ENCODE measurements at places on chromosomes 1 and 21.

GRCh38 chr1:201371276-201371675 is 6.2 kb downstream of the TNNT2 start:
- DNase-seq: peak; percentile 26

- DNase-seq: no peak
Observed at GRCh38 chr1:155322571-155322952, 1.9 kb downstream of the RUSC1 start.

DNA sequence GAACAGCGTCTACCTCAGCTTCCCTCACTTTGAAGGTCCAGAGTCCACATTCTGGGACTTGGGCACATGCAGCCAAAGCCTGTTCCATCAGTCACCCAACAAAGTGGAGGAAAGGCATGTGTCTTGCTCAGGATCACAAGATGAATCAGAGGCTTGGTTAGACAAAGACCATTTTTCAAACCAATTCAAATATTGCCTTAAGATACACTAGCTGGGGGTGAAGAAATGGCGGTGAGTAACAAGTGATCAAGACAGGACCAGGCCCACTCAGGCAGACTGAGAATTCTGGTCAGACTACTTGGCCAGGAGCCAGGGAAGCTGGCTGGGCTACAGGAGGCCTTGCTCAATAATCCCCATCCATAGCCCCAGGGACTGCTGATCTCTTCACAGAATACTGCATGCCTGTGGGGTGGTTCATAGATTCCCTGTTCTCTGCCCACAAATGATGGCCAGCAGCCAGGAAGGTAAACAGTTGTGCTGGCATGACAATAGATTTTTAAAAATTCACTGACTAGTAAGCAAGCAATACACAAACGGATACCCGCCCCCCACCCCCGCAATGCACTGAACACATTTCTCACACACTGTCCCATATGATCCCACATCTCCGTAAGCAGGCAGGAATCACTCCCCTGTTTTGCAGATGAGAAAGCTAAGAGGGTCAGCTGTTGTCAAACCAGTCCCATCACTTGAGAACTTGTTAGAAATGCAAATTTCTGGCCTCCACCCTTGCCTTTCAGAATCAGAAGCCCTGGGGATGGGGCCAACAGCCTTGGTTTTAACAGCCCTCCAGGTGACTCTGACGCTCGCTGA is 27.2 kb downstream of the ERI3 start:
- DNase-seq: peak; percentile 98

DNA sequence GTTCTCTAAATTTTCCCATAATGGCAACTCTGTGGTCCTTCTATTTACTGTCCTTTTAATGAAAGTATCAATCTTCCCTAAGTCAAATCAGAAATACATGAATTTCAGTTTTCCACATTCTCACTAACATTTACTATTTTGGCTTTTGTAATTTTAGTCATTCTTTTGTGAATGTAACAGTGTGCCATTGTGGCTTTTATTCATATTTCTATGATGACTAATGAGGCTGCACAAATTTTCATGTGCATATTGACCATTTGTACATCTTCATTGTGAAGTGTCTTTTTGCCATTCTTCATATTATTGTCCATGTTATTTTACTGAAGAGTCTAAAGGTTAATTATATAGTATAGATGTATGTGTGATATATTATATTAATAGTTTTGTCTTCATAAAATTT is 431.0 kb upstream of the BRINP3 start:
- no peak for DNase-seq

- DNase-seq: no peak
Observed at GRCh38 chr1:231107600-231108326, 54.1 kb upstream of the TRIM67 start.

GRCh38 chr1:214124281-214124805 is 136.6 kb downstream of the PROX1 start:
- DNase-seq: no peak

DNA sequence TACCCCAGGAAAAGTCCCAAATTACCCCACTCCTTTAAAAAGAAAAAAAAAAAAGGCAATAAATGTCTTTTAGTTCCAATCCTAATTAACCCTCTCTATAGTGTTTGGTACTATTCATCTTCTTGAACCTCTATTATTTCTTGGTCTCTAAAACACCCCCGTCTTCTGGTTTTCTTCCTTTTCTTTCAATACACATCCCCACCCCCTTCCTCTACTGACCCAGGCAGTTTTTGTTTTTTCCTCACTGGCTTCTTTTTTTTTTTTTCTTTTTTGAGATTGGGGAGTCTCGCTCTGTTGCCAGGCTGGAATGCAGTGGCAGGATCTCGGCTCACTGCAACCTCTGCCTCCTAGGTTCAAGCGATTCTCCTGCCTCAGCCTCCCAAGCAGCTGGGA is 26.1 kb downstream of the EGLN1 start:
- DNase-seq: no peak

- no peak for DNase-seq
Observed at GRCh38 chr1:94334764-94335163, 83.4 kb upstream of the ABCD3 start.

DNA sequence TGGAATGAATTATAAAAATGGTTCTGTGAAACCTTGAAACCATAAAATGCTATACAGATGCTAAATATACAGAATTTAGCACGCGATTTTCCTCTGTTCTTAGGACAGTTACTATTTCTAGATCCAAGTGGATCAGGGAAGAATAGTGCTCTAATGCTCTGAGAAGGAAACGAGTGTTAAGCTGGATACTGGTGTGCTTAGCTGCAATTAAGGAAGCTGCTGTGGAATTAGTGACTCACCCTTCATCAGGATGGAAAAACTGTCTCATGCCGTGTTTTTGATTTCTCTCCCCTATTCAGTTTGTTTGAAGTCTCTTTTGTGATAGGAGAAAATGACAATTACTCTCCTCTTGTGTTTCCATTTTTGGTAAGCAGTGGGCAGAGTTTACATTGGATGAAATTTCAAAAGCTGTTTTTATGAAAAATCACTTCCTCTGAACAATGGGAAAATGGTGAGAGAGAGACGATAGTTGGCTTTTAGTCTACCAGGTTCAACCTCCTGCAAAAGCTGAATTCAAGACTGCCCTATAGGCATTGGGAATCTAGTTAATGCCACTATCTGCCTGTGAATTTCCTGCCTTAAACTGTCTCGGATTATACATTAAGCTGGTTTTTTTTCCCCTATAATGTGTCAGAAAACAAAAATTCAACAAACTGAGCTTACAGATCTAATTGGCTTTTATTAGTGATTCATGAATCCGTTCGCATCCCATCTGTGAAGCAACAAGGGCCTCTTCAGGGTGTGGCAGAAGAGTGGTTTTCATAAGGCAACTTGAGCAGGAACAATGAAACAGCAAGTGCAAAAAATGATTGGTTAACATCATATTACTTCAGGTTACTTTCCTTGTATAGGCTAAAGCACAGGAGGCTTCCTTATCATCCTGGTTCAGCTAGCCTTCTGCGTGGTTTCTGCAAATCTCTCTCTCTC is 179.8 kb downstream of the ST6GALNAC3 start:
- DNase-seq: no peak

- no peak for DNase-seq
Observed at GRCh38 chr1:8155528-8156186, 129.5 kb upstream of the ERRFI1 start.

- no peak for DNase-seq
Observed at GRCh38 chr1:16184557-16185303, 27.7 kb downstream of the ARHGEF19 start.

- no peak for DNase-seq
Observed at GRCh38 chr1:91744953-91745639, 140.9 kb downstream of the TGFBR3 start.

DNA sequence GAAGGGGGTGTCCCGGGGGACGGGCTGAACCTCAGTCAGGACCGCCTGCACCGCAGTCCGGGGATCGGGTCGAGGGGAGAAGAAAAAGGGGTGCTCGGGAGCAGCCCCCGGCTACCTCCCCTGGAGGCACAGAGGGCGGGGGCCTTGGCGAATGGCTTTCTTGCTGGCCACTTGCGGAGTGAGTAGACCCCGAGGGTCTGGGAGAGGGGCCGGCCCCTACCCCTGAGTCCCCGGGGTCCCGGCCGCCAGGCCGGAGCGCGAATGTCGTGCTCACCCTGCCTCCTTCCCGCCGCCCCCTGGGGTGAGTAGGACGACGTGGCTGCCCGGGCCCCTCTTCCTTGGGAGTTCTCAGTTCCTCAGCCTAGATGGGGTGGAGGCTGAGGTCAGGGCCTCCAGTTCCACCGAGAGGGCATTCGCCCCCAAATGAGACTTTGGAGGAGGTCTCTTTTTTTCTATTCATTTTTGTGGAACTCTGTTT is 113.0 kb downstream of the OSBPL9 start:
- DNase-seq: no peak

DNA sequence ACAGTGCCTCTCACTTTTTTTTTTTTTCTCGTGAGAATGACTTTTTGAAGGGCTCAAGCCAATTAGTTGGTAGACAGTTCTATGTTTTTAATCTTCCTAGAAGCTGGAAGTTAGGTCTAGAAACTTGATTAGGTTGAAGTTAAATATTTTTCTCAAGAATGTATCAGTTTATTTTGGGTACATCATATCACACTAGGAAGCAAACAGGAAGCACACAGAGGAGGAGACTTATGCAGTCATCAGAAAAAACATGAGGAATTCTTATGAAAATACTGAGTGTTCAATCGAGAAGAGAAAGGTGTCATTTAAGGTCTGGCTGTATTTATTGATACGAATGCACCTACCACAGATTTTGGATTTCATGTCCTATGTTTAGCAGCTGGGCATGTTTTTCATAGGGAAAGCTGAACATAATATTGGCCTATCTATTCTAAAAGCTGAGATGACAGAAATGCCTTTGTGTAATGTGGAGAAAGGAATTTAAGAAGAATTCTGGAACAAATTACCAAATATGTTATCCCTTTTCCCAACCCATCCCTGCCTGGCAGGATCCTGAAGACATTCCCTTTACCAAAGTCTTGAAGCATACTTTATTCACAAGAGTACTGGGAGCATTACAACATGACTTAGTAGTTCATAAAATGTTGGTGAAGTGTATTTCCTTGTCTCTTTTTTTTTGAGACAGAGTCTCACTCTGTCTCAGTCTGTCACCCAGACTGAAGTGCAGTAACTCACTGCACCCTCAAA is 17.5 kb upstream of the ZFP69B start:
- DNase-seq: no peak

DNA sequence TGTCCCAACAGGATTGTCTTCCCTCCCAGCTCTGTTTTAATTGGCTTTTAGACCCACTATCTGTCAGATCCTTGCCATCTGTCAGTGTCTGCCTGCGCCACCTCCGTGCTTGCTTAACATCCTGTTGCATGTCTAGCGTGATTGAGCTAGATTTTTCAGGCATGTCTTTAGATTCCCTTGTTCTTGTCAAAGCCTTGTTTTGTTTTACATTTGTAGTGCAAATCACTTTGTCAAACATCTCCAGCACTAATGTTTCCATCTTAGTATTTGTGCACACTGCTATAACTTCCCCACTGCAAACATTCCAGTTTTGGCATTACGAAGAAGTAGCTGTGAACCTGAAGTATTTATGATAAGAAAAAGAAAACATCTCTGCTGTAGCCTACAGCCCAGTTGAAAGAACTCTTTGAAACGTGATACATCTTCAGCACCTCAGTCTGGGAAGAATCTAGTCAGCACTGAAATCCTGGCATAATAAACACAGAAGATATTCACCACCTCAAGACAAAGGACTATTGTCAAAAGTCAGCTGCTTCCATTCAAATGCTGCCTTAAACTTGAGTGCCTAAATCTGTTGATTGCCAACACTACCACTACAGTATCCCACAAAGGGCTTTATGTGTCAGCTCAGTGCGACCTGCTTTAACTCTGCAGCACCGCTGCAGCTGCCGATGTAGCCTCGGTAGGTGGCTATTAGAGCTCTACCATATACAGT is 105.0 kb downstream of the FNBP1L start:
- peak; percentile 68 for DNase-seq

- no peak for DNase-seq
Observed at GRCh38 chr21:33067457-33067856, 2.5 kb upstream of the OLIG1 start.

DNA sequence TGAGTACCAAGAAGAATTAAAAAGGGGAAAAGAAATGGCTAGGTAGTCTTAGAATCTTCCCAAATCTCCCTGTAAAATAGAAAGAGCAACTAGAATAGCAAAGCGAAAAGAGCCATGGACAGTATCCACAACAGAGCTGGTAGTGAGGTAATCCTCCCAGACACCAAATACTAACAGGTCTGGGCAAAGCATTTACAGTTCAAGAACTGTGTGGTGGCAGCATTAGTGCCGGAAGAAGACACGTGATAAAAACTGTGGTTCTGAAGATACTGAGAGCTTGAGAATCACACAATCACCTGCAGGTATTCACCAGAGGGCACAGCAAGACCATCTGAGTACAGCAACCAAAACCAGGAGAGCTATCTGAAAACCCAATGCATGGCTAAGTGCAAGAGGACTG is 31.8 kb upstream of the OLIG2 start:
- no peak for DNase-seq

DNA sequence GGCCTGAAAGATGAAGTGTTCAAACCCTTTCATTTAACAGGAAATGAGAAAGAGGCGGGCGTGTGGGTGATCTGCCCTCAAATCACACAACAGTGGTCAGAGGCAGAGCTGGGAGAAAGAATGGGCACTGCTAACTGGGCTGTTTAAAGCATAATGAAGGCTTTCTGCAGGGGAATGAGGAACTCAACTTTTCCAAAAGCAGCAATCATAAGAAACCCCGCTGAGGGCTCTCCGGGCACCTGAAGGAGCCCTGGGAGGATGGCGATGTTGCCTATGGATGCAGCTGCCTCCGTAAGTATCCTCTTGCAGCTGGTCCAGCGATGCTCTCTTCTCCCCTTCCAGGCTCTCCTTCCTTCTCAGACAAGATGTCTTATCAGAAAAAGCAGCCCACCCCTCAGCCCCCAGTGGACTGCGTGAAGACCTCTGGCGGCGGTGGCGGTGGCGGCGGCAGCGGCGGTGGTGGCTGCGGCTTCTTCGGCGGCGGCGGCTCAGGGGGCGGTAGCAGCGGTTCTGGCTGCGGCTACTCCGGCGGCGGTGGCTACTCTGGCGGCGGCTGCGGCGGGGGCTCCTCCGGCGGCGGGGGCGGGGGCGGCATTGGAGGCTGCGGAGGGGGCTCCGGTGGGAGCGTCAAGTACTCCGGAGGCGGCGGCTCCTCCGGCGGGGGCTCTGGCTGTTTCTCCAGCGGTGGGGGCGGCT is 1.2 kb downstream of the LORICRIN start:
- no peak for DNase-seq

GRCh38 chr1:2358651-2359640 is 32.4 kb downstream of the MORN1 start:
- no peak for DNase-seq

GRCh38 chr1:16905110-16905867 is 9.5 kb downstream of the RNU1-2 start:
- DNase-seq: peak; percentile 49

GRCh38 chr1:207944571-207944970 is 33.6 kb upstream of the CD34 start:
- no peak for DNase-seq

GRCh38 chr21:33751120-33751519 is 108.8 kb downstream of the ITSN1 start:
- DNase-seq: peak; percentile 50
